Left ventricle myocardium inferior (tissue), 1 donor: ENCODE measurements at places on chromosomes 6 and 20. TPM values are rescaled to one million over a fixed set of nuclear protein-coding genes. Genes with fewer than 3 reads are reported as not detected.

- DNase-seq, result no peak
These were observed 155.3 kb downstream of the FUT9 start for GRCh38 chr6:96171112-96171511.

Gene DEFB124
- not detected for total RNA-seq

DNA sequence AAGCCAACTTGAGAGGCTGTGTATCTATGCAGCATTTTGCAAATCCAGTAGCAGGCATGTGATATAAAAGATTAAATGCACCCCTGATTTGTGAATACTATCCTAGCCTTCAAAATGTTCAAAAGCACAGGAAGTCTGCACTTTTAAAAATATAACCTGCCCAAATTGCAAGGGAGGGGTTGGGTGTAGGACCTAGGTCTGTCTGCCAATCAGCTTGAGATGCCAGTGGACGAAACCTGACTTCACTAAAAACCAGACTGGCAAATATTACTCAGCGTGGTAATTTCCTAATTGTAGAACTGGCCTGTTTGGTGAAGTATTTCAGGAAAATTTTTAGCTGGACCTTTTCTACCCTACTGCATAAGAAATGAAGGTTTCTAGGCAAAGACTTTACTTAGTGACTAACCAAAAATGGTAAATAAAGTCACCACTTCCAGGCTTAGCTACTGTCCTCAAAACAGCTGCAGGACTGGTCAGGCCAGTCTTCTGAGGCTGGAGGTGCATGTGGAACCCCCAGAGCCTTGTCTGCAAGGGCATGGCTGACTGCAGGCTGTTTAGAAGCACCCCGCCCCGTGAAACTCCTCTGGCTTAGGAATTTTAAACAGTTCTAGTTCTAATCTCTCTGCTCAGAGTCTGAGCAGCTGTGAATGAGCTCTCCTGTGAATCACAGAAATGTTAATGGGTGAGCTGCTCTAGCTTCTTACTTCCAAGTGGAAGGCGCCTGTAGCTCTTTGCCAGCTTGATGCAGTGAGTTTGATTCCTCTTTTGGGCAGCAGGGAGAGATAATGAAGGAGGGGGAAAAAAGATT, 104.4 kb upstream of the ESR1 start:
- DNase-seq, result no peak

Gene IMPG1
- not detected for total RNA-seq

- DNase-seq, result no peak
These were observed 55.4 kb downstream of the NFATC2 start for GRCh38 chr20:51487076-51487475.

Gene NTSR1
- total RNA-seq, result not detected

DNA sequence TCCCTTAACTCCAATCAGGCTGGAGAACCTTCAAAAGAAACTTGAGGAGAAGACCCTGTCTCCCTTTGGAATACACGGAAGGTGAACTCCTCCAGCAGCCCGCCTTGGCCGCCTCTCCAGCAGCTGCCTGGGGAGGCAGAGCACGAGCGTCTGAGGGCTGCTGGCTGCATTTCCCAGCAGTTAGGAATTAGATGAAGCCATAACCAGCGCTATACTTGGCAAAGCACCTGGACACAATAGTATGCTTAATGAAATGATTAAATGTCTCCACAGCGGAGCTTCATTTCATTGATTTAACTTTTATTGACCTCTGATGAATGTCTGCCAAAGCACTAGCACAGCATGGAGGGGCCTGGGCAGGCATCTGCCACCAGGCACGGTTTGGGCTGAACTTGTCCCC, 73.5 kb downstream of the TMEM242 start:
- no peak for DNase-seq

GRCh38 chr6:116431964-116432595, 29.1 kb upstream of the CALHM6 start:
- DNase-seq, result no peak

Gene SYCP2
- total RNA-seq, result 1.0 TPM

Gene SIGLEC1
- total RNA-seq, result 6.4 TPM
